ENCODE measurements at places on chromosomes 7 and 10.
A peak's percentile ranks its signal among the peaks of the same experiment; 100 is the strongest.

DNA sequence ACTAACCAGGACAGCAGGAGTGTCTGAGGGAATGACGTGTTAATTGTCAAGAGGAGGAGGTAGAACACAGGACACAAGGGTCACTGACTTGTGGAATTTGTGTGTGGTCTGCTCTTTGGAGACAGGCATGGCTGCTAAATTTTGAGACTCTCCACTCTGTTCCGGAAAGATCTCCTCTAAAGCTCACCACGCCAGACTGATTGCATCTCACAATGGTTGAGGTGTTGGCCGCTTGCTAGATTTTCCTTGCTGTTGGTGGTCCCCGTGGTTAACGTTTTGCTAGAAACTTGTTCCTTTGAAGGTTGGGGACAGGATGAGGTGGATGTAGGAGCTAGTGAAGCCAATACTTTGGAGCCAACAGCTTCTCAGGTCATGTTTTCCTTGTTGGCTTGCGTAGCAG lies 57.0 kb downstream of the MCMBP start:
- H3K27me3 ChIP-seq = no peaks in the 10 kb centered on the region
- H3K4me1 ChIP-seq = peaks cover 6% of the 10 kb centered on the region
- peaks cover 5% of the 10 kb centered on the region for H3K36me3 ChIP-seq
- peak; percentile 53 for DNase-seq

DNA sequence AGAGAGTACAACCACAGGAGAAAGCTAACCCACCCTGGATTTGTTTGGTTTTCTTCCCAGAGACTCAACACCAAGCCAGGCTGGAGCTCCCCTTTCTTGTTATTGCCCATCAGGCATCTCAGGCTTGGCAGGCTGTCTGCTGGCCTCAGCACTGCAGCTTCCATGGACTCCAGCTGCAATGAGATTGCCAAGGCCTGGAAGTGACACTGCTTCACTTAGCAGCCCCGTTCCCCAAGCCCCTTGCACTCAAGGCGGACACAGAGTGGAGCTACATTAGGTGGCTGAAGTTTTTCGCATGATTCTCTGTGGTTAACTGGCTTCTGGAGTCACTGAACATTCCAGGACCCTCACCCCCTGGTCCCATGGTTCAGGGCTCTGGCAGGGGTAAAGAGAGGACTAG lies 163.1 kb upstream of the GDF10 start:
- no peak overlapping the region for H3K27ac ChIP-seq
- H3K4me3 ChIP-seq = no peak overlapping the region
- H3K27me3 ChIP-seq = no peaks in the 10 kb centered on the region
- DNase-seq = no peak
- H3K4me1 ChIP-seq = no peaks in the 10 kb centered on the region
- H3K36me3 ChIP-seq = no peaks in the 10 kb centered on the region

- no peak overlapping the region for H3K4me3 ChIP-seq
- no peaks in the 10 kb centered on the region for H3K27me3 ChIP-seq
- H3K36me3 ChIP-seq = peaks cover 11% of the 10 kb centered on the region
- H3K4me1 ChIP-seq = no peaks in the 10 kb centered on the region
- DNase-seq = no peak
- no peak overlapping the region for H3K27ac ChIP-seq
Observed at GRCh38 chr10:68517188-68517587, 10.1 kb downstream of the SLC25A16 start.

DNA sequence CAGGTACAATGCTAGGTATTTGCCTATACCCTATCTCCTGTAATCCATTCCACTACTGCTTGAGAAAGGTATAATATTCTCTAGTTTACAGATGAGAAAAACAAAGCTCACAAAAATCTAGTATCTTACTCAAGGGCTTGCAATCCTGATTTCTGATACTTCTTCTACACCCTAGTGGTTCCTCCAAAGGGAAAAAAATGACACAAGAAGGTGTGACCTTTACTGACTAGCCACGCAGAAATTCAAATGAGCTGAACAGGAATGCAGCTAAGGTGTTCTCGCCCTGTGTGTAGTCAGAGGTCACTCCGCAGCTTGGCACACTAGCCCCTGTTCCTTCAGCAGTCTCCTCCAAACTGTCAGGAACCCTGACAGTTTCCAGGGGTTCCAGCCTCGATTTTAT lies 59.5 kb upstream of the TM9SF3 start:
- no peak for DNase-seq
- peaks cover 34% of the 10 kb centered on the region for H3K4me1 ChIP-seq
- peaks cover 6% of the 10 kb centered on the region for H3K36me3 ChIP-seq

- no peak overlapping the region for H3K4me3 ChIP-seq
- DNase-seq = peak; percentile 89
- H3K36me3 ChIP-seq = no peaks in the 10 kb centered on the region
- H3K27me3 ChIP-seq = peaks cover 1% of the 10 kb centered on the region
- peak overlapping the region; percentile 29 for H3K27ac ChIP-seq
Observed at GRCh38 chr7:55280031-55280454, 85.1 kb upstream of the LANCL2 start.

DNA sequence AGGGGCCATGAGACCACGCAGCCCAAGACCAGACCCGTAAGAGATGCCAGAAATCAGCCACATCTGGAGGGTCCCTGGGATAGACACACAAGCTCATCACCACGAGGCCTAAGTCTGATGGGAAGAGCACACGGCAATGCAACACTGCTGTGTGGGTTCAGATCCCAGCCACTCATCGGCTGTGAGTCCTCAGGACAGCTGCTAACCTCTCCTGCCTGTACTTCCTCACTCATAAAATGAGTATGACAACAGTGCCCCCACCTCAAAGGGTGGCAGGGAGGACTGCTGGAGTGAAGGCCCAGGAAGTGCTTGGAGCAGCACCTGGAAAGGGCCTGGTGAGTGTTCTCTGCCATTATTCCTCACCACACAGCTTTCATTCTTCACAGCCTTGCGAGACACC lies 60.9 kb downstream of the MAD1L1 start:
- no peak overlapping the region for H3K27ac ChIP-seq
- H3K4me3 ChIP-seq = no peak overlapping the region
- no peaks in the 10 kb centered on the region for H3K27me3 ChIP-seq
- DNase-seq = no peak

DNA sequence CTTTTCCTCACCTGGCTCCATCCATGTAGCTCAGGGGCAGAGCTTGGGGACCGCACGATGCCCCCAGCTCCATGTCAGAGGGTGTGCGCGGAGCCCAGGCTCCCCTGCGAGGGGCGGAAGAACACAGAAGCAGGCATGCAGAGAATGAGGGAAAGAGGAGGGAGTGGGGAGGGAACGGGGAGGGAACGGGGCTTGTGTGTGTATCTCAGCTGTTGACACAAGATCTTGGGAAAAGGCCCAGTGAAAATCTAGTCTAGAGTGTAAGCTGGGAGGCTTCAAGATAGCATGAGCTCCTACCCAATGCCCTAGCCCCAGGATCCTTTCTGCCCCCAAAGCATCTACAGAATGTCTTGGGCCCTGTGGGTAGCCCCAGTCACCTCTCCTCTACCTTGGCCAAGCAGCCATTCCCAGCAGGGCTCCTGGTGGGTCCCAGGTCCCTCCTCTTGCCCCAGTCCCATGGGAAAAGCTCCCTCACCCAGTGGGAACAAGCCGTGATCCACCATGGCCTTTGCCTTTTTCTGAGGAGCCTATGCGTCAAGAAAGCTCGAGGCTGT lies 25.1 kb upstream of the NDST2 start:
- H3K27ac ChIP-seq = no peak overlapping the region
- no peak overlapping the region for H3K4me3 ChIP-seq
- H3K27me3 ChIP-seq = no peaks in the 10 kb centered on the region

DNA sequence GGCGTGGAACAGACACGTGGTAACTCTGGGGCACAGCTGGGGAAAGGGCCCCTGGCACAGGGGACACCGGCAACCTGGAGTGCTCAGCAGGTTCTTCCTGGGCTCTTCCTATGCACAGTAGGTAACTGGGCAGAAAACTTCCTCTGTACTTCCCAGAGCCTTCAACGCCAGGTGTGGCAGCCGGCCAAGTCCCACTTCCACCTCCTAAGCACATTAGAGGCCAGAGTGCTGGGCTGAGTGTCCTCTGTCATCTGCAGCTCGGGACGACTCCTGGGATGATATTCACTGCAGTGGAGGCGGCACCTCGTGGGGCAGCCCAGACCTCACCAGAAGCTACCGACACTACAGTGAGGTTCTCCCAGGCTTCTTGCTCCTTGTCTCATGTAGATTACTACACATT lies 114.5 kb downstream of the LARP4B start:
- H3K27me3 ChIP-seq = no peaks in the 10 kb centered on the region
- H3K4me3 ChIP-seq = no peak overlapping the region
- peak; percentile 48 for DNase-seq
- peaks cover 74% of the 10 kb centered on the region for H3K36me3 ChIP-seq
- peaks cover 6% of the 10 kb centered on the region for H3K4me1 ChIP-seq

GRCh38 chr10:31702005-31702404 lies 226.6 kb downstream of the ARHGAP12 start:
- H3K4me3 ChIP-seq = no peak overlapping the region
- peaks cover 12% of the 10 kb centered on the region for H3K4me1 ChIP-seq
- no peak overlapping the region for H3K27ac ChIP-seq

- no peaks in the 10 kb centered on the region for H3K36me3 ChIP-seq
- DNase-seq = peak; percentile 74
- peak overlapping the region; percentile 82 for H3K4me3 ChIP-seq
- H3K27me3 ChIP-seq = peaks cover 61% of the 10 kb centered on the region
Observed at GRCh38 chr7:124764847-124765400, 668 bp downstream of the GPR37 start.

DNA sequence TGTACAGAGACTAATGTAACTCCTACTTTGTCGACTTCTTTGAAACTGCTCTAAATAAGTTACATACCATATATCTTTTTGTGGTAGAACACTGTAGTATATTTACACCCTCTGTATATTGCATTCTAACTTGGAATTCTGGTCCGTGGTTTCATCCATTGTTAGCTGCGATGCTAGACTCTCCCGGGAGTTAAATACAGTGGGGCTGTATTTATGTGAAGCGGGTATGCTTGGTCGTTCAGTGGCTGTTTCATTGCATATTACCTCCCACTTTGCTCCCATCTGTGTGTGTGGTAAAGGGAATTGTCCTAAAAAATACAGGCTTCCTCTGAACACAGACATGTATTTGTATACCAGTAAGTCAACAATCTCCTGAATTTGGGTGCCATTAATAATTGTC lies 231.1 kb downstream of the SLC25A13 start:
- no peaks in the 10 kb centered on the region for H3K4me1 ChIP-seq
- DNase-seq = no peak
- H3K36me3 ChIP-seq = no peaks in the 10 kb centered on the region
- H3K27ac ChIP-seq = no peak overlapping the region

DNA sequence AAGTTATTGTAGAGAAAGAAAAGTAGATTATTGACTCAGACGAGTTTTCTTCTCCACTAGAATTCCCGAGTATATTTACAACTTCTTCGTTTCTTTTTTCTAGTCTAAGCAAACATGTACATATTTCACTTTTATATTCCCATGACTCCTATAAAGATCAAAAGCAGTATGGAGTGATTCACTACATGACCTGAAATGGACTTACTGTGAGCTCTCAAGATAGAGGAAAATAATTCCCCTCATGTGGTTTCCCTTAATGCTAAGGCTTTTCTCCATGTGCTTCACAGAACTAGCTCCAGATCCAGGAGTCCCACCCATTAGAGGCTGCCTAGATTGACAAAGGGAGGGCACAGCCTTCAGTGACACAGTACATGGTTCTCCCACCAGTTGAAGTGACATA lies 823.1 kb upstream of the LRRTM3 start:
- no peak for DNase-seq
- H3K27me3 ChIP-seq = no peaks in the 10 kb centered on the region

DNA sequence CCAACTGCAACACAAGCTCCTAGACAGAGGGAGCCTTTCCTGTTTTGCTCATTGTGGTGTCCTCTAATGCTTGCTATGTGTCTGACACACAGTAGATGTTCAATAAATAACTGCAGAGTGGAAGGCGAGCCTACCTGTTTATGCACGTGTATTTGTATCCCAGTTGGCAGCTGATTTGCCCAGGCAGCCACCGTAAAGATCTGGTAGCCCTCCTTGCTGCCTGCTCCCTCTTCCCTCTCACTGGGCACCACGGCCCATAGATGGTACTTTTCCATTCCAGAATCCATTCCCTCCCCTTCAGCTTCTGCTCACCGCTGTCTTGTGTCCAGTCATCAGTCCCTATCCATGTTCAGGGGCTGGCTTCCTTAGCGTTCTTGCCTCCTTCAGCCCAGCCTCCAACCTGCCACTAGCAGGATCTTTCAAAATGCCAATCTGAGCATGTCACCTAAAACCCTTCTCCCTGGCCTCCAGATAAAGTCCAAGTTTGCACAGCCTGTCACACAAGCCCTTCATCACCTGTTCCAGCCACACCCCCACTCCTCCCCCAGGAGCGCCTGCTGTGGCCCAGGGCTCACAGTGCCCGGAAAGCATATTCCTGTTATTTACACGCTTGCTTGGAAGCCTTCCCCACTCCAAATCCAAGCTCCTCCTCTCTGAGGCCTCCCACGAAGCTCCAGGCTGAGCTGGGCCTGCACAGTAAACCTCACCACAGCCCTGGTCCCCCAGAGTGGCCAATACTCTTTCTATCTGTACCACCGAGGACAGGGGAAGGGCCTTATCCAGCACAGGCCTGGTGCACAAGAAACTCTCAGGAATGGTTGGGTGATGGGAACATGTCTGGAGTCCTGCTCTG lies 21.0 kb downstream of the ZCCHC24 start:
- H3K27me3 ChIP-seq = peaks cover 18% of the 10 kb centered on the region
- H3K4me1 ChIP-seq = no peaks in the 10 kb centered on the region
- H3K36me3 ChIP-seq = no peaks in the 10 kb centered on the region
- no peak overlapping the region for H3K4me3 ChIP-seq

- H3K4me3 ChIP-seq = no peak overlapping the region
- no peaks in the 10 kb centered on the region for H3K27me3 ChIP-seq
- DNase-seq = no peak
- no peaks in the 10 kb centered on the region for H3K36me3 ChIP-seq
- H3K4me1 ChIP-seq = no peaks in the 10 kb centered on the region
- H3K27ac ChIP-seq = no peak overlapping the region
Observed at GRCh38 chr10:120557311-120557710, 100.3 kb downstream of the PLPP4 start.

- peaks cover 37% of the 10 kb centered on the region for H3K4me1 ChIP-seq
- H3K36me3 ChIP-seq = peaks cover 25% of the 10 kb centered on the region
- peak overlapping the region; percentile 92 for H3K27ac ChIP-seq
- H3K27me3 ChIP-seq = no peaks in the 10 kb centered on the region
- H3K4me3 ChIP-seq = peak overlapping the region; percentile 92
Observed at GRCh38 chr10:929960-930624, 1.4 kb downstream of the LARP4B start.

- H3K36me3 ChIP-seq = no peaks in the 10 kb centered on the region
- no peak overlapping the region for H3K27ac ChIP-seq
- no peak overlapping the region for H3K4me3 ChIP-seq
- H3K27me3 ChIP-seq = no peaks in the 10 kb centered on the region
Observed at GRCh38 chr10:74875966-74876365, 49.6 kb downstream of the KAT6B start.

GRCh38 chr10:92845921-92846320 lies 2.4 kb upstream of the EXOC6 start:
- no peak overlapping the region for H3K4me3 ChIP-seq
- no peak for DNase-seq
- H3K27me3 ChIP-seq = no peaks in the 10 kb centered on the region
- H3K4me1 ChIP-seq = peaks cover 34% of the 10 kb centered on the region

GRCh38 chr10:72088889-72089575 lies 681 bp upstream of the SPOCK2 start:
- peaks cover 19% of the 10 kb centered on the region for H3K36me3 ChIP-seq
- peak overlapping the region; percentile 97 for H3K4me3 ChIP-seq
- DNase-seq = peak; percentile 87
- H3K27ac ChIP-seq = peak overlapping the region; percentile 98
- peaks cover 60% of the 10 kb centered on the region for H3K4me1 ChIP-seq

- H3K36me3 ChIP-seq = peaks cover 6% of the 10 kb centered on the region
- H3K4me3 ChIP-seq = no peak overlapping the region
- no peak overlapping the region for H3K27ac ChIP-seq
- DNase-seq = no peak
Observed at GRCh38 chr10:104301907-104302690, 33.1 kb downstream of the GSTO2 start.

Data from activated CD4-positive, alpha-beta T cell treated with anti-CD3 and anti-CD28 coated beads, Interleukin-2, amount 10 ng/mL, durations not matched to agents 24 days and 14 days (primary cell).